CD4-positive, alpha-beta memory T cell (primary cell): ENCODE measurements at places on chromosomes 4 and X. TPM values are rescaled to one million over a fixed set of nuclear protein-coding genes. Genes with fewer than 3 reads are reported as not detected.

The GPRIN3 gene
- total RNA-seq: 32.5 TPM

The LRIT3 gene
- total RNA-seq: 0.26 TPM

DNA sequence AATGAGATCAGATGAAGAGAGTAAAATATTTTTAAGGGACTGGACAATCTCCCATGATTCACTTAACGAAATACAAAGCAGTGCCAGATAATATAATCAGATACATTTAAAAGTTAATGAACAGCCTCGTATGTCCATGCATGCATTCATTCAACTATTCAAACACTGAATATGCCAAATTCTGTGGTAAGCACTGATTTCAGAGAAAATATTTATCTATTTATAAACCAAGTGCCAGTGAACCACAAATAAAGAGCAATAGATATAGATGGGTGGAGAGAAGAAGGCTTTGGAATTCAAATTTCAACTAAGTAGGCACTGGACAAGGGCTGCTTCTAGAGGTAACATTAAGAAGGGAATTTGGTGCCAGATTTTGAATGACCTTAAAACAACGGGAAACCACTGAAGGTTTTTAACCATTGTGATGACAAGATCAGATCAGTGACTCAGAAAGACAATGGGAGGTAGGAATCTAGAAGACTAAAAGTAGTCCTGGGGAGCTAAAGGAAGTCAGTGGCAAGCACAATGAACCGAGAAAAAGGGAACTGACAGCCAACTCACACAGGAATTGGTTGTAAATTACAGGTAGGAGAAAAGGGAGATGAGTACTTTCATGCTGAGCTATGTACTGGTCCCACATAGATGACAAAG is 14.2 kb downstream of the ELOVL6 start:
- DNase-seq: no peak

GRCh38 chr4:80240976-80241375 is 25.5 kb upstream of the FGF5 start:
- DNase-seq: no peak
